ENCODE measurements at places on chromosomes 4 and X. TPM values are rescaled to one million over a fixed set of nuclear protein-coding genes. Genes with fewer than 3 reads are reported as not detected.

DNA sequence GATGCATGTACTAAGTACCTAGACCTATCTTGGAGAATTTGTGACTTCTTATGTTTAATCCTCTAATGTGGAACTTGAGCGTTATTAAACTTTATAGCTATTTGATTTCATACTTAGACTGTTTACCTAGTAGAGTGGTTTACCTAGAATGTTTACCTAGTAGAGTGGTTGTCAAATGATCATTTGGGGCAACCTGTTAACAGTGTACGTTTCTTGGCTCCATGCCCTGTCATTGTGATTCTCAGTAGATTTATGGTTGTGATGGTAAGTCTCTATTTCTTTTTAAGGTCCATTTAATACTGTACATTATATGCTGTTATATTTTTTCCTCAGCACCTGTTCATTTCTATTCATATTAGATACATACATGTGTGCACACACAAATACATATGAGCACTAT is 233.0 kb upstream of the MAD2L1 start:
- H3K4me1 ChIP-seq, result no peaks in the 10 kb centered on the region
- H3K36me3 ChIP-seq, result no peaks in the 10 kb centered on the region
- H3K27me3 ChIP-seq, result no peaks in the 10 kb centered on the region
- no peak for DNase-seq
- no peak overlapping the region for H3K4me3 ChIP-seq

ALB gene
- not detected for polyA plus RNA-seq

PABPC4L gene
- polyA plus RNA-seq, result not detected

VSIG4 gene
- 0.21 TPM for polyA plus RNA-seq

- H3K27me3 ChIP-seq, result no peaks in the 10 kb centered on the region
- H3K27ac ChIP-seq, result no peak overlapping the region
- no peak for DNase-seq
- no peaks in the 10 kb centered on the region for H3K36me3 ChIP-seq
These were observed 37.0 kb downstream of the SEPSECS start for GRCh38 chr4:25123236-25123635.

GRCh38 chrX:129576539-129576938 is 36.5 kb downstream of the OCRL start:
- H3K36me3 ChIP-seq, result peaks cover 11% of the 10 kb centered on the region
- H3K27ac ChIP-seq, result no peak overlapping the region
- H3K4me1 ChIP-seq, result no peaks in the 10 kb centered on the region
- DNase-seq, result no peak

DNA sequence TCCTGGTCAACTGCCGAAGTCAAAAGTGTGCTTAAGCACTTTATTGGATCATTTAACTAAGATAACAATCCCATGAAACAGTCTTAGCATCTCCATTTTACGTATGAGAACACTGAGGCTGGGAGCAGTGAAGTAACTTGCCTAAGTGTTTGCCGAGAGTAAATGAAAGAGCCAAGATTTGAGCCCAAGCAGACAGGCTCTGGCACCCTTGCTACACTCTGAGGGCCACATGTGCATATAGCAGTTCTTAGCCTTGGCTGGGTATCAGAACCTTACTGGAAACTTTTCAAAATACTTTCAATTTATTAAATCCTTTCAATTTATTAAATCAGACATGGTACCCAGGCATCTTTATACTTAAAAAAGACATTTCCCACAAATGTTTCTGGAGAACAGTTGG is 225.9 kb downstream of the NR3C2 start:
- H3K36me3 ChIP-seq, result peaks cover 5% of the 10 kb centered on the region
- peak overlapping the region; percentile 36 for H3K4me3 ChIP-seq
- no peaks in the 10 kb centered on the region for H3K27me3 ChIP-seq
- DNase-seq, result no peak
- H3K4me1 ChIP-seq, result peaks cover 17% of the 10 kb centered on the region
- H3K27ac ChIP-seq, result no peak overlapping the region

MSX1 gene
- polyA plus RNA-seq, result not detected

- no peaks in the 10 kb centered on the region for H3K36me3 ChIP-seq
- H3K27me3 ChIP-seq, result peaks cover 6% of the 10 kb centered on the region
- H3K27ac ChIP-seq, result peak overlapping the region; percentile 79
- peaks cover 11% of the 10 kb centered on the region for H3K4me1 ChIP-seq
- DNase-seq, result no peak
These were observed 157.0 kb downstream of the TMEM164 start for GRCh38 chrX:110159865-110160264.

DNA sequence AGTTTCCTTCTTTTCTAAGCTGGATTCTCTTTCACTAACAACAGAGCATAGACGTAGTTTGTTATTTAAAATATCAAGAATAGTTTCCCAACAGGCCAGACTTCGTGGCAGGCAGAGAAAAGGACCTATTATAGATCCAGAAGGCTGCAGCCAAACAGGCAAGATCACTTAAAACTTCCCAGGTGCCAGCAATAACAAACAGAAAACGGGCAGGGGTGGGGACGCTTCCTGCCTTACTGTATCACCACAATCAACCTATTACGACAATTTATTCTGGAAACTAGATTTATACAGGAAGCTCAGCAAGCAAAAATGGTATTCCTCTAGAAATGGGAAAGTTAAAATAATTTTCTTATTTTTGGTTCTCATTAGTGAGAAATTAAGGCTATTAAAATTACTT is 22.1 kb downstream of the RWDD4 start:
- no peaks in the 10 kb centered on the region for H3K4me1 ChIP-seq
- no peak for DNase-seq
- no peaks in the 10 kb centered on the region for H3K27me3 ChIP-seq
- no peaks in the 10 kb centered on the region for H3K36me3 ChIP-seq
- no peak overlapping the region for H3K27ac ChIP-seq

DNA sequence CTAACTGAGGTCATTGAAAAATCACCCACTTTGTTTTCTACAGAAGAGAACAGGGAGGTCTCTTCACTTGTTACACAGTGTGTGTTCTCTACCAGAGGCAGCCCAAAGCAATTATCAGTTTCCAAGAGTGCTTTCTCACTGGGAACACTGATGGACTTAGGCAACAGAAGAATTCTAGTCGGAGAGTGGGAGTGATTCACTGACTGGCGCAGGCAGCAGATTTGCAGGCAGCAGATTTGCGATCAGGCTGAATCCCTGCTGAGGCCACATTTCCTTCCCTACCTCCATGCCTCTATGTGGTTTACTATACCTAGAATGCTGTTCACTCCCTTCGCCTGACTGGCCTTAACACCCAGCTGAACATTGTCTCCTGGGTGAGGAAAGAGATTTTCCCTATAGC is 6.6 kb downstream of the OCIAD2 start:
- no peak for DNase-seq
- no peaks in the 10 kb centered on the region for H3K27me3 ChIP-seq
- peaks cover 32% of the 10 kb centered on the region for H3K36me3 ChIP-seq
- no peak overlapping the region for H3K4me3 ChIP-seq
- H3K4me1 ChIP-seq, result peaks cover 30% of the 10 kb centered on the region
- no peak overlapping the region for H3K27ac ChIP-seq

GRCh38 chr4:40769266-40769665 is 19.5 kb downstream of the NSUN7 start:
- H3K27ac ChIP-seq, result no peak overlapping the region
- no peak for DNase-seq
- no peak overlapping the region for H3K4me3 ChIP-seq
- H3K36me3 ChIP-seq, result no peaks in the 10 kb centered on the region

SLITRK4 gene
- not detected for polyA plus RNA-seq

Data from naive B cell (primary cell).